ENCODE measurements at places on chromosomes 1 and 21.

- no peak for DNase-seq
Measured at GRCh38 chr1:31228986-31229385, 10.7 kb downstream of the NKAIN1 start.

DNA sequence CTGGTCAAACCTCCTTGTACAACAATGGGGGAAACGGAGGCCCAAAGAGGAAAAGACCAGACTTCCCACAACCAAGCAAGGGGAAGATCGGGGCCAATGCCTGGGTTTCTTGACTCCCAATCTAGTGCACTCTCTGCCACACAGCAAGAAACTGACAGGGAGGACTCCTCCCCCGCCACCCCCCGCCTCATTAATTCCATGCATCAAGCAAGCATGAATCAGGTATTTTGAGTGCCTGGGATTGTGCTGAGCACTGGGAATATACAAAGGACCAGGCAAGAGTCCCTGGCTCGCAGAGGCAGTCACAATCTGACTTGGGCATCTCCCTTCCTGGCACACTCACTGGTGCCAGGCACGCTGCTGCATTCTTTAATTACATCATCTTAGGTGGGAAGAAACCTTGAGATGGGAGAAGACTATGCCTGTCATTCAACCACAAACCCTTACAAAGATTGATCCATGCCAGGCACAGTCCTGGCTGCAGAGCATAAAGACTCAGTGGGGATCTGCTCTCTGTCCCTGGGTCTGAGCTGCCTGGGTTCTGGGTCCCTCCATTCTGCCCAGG, 4.4 kb upstream of the KCNC4 start:
- no peak for DNase-seq

- no peak for DNase-seq
Measured at GRCh38 chr21:35658242-35658641, 402.1 kb downstream of the SETD4 start.

DNA sequence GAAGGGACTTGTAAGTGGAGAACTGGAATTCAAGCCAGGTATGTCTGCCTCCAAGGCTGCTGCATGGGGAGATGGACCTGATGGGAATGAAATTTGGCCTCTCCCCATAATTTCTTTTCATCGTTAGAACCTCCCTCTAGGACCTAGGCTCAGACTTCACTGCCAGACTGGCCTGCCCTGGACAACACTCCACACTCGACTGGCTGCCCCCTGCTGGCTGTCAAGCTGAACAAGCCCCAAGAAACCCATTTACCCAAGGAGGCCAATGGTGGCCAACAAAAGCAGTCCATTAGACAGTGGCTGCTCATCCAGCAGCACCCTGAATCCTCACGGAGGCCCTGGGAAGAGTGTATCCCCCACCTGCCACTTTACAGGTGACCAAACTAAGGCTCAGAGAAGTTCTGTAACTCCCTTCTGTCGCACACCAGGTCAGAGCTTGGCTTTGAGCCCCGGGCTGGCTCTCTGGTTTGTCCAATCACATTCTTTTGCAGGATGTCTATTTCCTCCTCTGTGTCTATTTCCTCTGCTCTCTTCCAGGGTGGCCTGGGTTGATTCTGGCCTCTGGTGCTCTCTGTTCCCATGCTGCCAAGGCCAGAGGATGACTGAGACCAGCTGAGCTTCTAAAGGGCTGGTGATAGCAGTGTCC, 3.8 kb downstream of the RNF186 start:
- DNase-seq, result no peak

- DNase-seq, result no peak
Measured at GRCh38 chr1:59288046-59288445, 8.8 kb upstream of the FGGY start.

DNA sequence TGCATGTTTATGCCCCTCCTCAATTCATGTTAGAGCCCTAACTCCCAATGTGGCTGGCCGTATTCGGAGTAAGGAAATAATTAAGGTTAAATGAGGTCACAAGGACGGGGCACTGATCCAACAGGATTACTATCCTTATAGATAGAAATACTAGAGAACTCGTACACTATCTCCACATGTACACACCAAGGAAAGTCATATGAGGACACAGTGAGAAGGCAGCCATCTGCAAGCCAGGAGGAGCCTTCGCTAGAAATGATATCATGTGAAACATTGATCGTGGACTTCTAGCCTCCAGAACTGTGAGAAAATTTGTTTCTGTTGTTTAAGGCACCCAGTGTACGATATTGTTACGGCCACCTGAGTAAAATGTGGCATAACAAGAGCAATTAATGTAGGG, 79.7 kb downstream of the FAF1 start:
- DNase-seq, result no peak

GRCh38 chr1:204684571-204685235, 835 bp downstream of the LRRN2 start:
- DNase-seq, result no peak

DNA sequence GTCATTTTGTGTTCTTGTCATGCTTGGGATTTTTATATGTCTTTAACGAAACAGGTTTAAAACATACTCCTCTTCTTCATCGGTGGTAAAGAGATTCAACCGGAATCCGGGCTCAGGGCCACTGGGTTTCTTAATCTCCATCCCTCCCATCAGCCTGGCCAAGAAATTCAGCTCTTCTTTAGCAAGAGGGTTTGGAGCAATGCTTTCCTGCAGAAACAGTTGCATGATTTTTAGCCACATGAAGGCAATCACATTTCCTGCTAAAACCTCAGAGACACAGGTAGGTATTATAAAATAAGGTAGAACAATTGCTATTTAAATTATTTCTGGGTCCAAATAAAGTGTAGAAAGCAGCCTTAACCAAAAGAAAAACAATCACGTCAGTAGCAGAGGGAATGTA, 22.7 kb upstream of the LSM10 start:
- no peak for DNase-seq

DNA sequence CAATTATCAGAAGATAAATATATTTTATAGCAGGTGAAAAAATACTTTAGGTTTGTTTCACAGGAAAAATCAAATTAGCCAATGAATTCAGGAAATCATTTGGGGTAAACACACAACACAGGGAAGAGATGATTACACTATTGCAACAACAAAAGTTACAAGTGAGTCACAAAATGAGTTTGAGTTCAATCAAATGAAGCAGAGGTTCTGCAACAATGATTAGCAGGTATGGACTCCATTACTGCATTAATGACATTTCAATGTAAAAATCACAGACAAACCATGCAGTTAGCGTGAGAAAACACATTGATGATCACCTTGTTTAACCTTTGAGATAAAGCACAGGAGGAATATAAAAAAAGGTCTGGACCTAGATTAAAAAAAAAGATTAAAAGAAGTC, 9.7 kb downstream of the ADGRL4 start:
- no peak for DNase-seq

DNA sequence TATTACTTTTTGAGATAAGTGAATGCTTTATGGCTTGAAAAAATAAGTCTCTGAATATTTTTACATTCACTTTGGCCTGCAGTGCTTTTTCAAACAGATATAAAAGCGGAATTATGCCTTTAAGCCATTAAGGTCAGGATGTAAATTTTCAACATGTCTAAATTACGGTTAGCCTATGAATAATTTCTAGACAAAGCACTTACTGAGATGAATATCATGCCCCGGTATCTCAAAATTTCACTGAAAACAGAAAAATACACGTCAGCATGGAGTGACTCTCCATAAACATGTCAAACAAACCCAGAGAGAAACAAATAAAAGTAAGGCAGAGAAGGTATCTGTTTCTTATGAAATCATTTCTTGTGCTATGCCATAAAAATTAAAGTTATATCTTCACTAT, 853.9 kb downstream of the KCNT2 start:
- DNase-seq, result no peak

DNA sequence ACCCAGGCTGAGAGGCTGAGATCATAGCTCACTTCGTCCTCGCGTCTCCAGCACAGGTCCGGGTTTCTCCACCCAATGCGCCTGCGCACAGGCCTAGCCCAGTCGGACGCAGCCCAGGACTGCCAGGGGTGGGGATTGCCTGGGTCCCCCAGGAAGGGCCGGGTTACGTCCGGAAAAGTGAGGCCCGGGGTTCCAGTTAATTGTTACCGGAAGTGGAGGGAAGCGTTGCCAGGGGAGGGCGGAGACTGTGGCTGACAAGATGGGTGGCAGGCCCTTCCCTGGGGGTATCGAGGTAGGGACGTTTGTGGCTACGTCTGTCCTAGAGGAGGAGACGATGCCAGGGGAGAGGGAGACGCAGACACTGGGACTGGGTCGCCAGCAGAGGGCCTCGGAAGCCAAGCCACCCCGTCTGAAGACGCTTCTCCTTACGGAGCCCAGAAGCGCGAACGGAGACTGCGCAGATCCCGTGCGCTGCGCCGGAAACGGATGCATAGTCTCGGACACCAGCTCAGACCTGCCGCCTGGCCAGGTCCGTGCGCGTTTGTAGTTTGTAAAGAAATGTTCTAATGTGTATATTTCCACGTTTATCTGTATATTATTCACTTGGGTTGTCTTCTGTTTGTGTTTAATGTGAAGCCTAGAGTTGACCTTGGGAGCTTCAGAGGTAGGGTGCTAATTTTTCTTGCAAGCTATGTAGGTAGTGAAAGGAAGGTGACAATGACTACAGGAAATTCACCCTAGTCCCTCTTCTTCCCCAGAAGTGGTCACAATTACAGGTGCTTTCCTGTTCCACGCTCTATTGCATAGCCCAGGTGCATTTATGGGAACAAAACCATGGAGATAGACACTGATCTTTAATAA, 7.3 kb downstream of the RSRP1 start:
- peak; percentile 60 for DNase-seq

GRCh38 chr21:35833991-35834390, 226.3 kb downstream of the SETD4 start:
- DNase-seq, result no peak

- DNase-seq, result no peak
Measured at GRCh38 chr1:226029093-226029496, 30.0 kb upstream of the SDE2 start.

- no peak for DNase-seq
Measured at GRCh38 chr1:31792116-31792515, 23.7 kb downstream of the SPOCD1 start.

DNA sequence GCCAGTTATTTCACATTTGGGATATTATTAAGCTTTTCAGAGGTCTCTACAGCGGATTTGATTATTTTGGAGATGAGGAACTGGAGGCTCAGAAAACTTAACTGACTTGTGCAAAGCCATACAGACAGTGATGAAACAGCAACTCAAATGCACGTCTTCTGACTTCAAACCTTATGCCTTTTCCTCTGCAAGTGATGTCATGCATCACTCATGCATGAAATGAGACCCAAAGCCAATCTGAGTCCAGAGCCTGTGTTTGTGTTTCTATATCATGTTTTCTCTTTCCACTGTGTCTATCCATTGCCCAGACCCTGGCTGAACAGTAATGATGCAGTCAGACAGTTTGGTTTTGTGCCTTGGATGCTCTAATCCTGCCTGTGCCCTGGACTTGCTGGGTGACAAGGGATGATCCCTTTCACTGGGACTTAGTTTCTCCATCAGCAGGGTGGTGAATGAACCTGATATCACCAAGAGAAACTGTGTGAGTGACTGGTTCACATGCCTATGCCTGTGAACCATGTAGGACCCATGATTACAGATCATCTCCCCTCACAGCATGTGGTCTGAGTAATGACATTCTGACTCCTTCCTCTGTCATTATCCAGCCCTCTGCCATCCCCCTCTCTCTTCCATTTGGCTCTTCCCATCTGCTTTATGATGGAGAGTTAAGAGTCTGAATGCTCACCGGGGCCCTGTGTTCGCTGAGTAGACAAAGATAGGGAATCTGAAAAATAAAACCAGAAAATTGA, 33.4 kb downstream of the SLAMF6 start:
- DNase-seq, result no peak

- DNase-seq, result no peak
Measured at GRCh38 chr1:100538913-100539835, 1.2 kb downstream of the GPR88 start.

- DNase-seq, result peak; percentile 21
Measured at GRCh38 chr21:33011462-33011861, 14.3 kb upstream of the OLIG2 start.

GRCh38 chr21:45845063-45845769, 136.4 kb upstream of the COL6A1 start:
- DNase-seq, result no peak

GRCh38 chr21:39318091-39318959, 4.9 kb upstream of the BRWD1 start:
- DNase-seq, result no peak

DNA sequence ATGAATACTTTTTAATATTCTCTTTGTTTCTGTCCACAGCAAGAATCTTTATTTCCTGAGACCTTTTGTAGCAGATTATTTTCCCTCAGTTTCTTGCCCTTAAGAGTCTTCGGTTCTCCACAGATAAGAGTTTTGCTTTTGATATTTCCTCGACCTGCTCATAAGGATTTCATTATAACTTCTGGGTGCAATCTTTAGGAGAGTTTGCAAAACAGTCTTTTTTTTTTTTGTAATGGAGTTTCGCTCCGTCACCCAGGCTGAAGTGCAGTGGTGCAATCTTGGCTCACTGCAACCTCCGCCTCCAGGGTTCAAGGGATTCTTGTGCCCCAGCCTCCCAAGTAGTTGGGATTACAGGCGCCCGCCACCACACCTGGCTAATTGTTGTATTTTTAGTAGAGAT, 10.1 kb upstream of the UBE4B start:
- no peak for DNase-seq

DNA sequence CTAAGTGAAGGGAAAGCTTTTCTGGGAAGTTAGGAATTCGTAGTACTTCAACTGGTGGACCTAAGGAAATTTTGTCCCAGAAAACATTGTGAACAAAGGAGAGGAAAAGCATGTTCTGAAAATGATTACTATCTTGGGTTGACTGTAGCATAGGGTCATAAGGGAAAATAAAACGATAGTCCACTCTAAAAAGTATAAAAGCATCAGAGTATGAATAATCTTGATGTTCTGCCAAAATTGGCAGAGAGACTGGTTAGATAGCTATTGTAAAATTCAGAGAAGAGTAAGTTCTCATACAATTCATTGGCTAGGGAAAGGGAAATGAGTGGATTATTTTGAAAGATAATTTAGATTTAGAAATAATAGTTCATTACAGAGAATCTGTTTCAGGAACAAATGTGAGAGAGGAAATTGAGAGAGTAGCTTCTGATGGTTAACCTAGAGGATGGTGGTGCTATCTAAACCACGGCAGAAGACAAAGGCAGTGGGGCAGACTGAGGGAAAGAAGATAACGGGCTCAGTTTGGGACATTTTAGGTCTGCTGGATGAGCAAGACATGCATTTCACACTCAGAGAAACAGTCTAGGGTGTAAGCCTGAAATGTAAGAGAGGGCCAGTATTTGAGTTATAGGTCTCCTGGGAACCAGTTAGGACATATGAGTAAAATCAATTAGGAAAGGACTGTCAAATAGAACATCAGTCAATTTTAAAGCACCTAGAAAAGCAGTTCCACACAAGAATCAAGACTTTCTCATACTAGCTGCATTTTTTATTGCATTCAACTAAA, 799.3 kb upstream of the CXADR start:
- DNase-seq, result no peak

DNA sequence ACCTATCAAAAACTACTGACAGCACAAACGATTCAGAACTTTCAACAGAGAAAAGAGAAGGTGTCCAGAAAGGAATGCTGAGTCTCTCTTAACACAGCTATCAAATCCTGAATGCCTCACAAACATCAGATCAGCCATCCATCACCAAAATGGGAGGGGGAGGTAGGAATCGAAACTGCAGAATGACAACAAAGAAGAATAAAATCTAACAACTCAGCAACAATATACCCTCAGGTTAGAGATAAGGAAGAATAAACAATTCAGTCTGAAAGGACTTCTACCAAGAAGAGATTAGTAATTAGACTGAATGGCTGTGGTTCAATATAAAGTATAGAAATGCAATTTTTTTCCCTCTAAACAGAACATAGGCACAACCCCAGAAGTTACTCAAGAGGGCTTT, 94.4 kb downstream of the RERE start:
- no peak for DNase-seq

GRCh38 chr1:45327644-45328515, 1.2 kb downstream of the HPDL start:
- DNase-seq, result no peak

- DNase-seq, result no peak
Measured at GRCh38 chr1:151510614-151510956, 602 bp upstream of the CGN start.
